GM03348 (cell line): ENCODE measurements at places on chromosomes 11 and 22.

DNA sequence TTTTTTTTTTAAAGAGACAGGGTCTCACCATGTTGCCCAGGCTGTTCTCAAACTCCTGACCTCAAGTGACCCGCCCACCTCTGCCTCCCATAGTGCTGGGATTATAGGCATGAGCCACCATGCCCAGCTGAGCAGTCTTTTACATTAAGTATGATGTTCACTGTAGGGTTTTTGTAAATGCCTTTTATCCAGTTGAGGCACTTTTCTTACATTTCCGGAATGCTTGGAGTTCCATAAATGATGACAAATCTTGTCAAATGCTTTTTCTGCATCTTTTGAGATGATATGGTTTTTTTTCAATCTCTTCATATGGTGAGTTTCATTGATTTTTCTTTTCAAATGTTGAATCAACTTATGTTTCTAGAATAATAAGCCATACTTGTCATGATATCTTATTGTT is 29.4 kb upstream of the CTTN start:
- no peak for DNase-seq

DNA sequence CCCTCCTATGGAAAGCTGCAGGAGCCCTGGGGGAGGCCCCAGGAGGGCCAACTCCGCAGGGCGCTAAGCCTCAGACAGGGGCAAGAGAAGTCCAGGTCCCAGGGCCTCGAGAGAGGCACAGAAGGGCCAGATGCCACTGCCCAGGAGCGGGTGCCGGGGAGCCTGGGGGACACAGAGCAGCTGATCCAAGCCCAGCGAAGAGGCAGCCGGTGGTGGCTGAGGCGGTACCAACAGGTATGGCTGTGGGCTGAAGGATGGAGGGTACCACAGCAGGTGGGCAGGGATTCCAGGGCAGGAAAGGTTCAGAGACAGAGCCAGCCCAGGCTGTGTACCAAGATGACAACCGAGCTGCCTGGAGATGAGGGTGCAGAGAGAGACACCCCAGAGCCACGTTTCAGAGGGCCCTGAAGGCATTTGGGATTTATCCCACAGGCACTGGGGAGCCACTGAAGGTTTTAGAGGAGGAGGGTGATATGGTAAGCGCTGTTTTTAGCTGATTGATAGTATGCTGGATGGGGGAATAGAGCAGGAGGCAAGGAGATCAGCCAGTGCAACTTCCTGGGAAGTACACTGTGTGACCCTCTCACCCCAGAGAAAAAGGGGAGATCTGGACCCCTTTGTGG is 412 bp downstream of the C11orf86 start:
- no peak for DNase-seq

- peak; percentile 76 for DNase-seq
Observed at GRCh38 chr22:41799486-41800347, 762 bp upstream of the CCDC134 start.

DNA sequence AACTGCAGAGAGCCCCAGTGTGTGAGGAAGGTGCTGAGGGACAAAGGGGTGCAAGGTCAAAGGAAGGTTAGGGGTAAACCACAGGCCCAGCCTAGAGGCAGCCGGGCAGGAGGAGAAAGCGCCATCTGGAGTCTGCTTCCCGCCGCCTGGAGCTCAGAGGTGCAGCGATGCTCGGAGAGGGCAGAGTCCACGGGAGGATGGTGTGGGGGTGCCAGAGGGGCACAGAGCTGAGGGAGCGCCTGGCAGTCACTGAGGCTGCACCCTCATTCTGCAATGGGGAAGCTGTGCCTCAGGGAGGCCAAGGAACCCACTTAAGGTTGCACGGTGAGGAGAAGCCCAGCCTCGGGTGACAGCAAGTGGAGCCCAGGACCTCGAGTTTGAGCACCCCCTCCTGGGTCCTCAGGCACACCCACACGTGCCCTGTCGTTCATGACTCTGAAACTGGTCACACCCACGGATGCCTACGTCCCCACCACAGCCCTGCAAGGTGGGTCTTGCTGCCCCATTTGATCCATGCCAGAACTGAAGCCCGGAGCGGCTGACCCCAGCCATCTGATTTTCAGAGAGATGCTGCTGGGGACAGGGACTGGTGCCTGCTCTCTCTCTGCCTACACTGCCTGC is 1.6 kb downstream of the IL2RB start:
- DNase-seq: no peak

DNA sequence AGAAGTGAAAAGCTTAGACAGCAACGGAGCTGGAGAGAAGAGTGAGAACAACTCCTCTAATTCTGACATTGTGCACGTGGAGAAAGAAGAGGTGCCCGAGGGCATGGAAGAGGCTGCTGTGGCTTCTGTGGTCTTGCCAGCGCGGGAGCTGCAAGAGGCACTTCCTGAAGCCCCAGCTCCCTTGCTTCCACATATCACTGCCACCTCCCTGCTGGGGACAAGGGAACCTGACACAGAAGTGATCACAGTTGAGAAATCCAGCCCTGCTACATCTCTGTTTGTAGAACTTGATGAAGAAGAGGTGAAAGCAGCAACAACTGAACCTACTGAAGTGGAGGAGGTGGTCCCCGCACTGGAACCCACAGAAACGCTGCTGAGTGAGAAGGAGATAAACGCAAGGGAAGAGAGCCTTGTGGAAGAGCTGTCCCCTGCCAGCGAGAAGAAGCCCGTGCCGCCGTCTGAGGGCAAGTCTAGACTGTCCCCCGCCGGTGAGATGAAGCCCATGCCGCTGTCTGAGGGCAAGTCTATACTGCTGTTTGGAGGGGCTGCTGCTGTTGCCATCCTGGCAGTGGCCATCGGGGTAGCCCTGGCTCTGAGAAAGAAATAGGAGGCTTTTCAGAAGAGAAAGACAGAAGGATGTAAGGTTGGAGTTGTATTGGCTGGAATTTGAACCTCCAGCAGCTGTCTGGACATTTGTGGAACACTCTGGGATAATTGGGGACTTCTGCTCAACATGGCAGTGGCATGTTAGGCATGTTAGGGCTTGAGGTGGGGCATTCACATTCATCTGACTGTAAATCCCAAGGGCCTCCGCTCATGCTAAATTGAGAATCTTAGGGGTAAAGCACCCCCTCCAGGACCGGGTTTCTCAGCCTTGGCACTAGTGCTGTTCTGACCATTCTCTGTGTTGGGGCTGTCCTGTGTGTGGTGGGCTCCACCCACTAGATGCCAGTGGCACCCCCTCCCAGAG is 47.1 kb downstream of the BID start:
- DNase-seq: no peak

GRCh38 chr22:39529487-39529851 is 3.1 kb downstream of the RPS19BP1 start:
- no peak for DNase-seq

DNA sequence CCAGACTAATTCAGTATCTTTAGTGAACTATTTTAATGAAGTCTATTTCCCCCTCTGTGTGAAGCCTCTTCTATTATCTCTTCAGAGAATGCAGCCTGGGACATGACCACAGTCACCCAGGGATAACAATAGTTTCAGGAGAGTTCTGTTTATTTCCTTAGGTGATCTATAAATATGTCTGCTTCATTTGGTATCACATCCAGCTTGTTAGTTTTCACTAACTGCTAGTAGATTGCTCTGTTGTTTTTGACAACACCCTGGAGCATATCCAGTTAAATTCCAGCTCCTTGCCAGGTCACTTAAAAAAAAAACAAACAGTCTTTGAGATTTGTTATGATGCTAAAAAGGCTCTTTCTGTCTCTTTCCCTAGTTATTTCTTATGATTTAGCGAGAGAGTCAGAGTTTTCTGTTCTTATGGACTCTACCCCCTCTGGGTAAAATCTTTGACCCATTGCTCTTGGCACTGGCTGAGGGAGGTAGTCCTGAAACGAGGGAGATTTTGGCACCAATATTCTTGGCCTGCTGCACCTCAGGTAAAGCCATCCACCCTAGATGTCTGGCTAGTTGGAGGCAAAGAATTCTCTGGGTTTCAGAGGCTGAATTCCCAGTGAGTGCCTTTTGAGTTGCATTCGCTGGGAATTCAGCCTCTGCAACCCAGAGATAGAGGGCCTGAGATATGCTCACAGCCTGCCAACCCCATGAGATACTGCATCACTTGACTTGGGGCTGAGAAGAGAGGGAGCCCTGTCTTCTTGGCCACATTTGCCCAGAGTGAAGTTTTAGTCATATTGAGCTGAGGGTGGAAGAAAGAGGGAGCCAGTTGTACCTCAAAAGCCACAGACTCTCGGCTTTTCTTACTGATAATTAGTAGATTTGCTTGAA is 159.1 kb downstream of the PGR start:
- DNase-seq: no peak

DNA sequence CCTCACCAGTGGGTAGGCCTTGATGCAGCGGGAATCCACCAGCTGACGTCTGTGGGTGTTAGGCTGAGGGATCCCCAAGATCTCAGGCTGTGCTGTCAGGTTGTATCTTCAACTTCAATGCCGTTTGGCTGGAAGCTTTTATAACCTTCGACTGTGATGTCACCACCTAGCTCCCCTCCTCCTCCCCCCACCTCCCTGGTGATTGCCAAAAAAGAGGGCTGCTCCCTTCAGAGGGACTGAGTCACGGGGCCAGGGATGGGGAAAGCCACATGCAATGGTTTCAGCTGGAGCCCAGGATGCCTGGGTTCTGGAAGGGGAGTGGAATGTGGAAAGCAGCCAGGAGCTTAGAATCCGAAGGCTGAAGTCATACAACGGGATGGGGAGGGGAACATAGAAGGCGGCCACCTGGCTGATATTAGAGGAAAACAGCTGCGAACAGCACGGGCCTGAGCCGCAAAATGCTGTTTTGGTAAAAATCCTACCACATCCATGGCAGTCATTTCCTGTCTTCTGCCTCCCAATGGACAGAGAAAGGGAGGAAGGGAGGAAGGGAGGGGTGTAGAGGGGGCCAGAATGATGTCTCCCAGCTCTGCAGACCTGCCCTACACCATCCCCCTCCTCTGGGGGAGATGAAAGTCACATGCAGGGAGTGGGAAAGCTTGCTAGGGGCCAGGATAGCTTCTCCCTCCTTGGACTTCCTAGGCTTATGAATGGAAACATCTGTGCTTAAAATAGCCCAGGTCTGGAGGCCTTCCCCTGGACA is at the start of gene LRRN4CL:
LRRN4CL (minus strand) TSS at position 110 of the 763 bp plus-strand sequence. CDS start 1,022 bp downstream, outside the sequence.
- peak; percentile 96 for DNase-seq

DNA sequence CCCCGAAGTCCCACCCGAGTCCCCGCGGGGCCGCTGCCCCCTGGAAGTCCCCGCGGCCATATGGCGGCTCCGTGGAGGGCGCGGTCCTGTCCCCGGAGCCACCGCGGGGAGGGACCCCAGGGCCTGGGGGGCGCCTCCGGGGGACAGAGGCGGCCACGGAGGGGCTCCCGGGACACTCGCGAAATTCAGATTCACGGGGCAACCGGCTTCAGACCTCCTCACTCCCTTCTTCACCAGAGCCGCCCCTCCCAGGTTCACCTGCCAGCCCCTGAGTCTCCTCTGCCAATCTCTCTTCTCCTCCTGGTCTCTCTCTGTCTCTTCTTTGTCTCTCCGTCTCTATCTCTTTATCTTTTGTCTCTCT is 28.2 kb upstream of the TOLLIP start:
- no peak for DNase-seq

GRCh38 chr11:6646071-6646470 is 9.5 kb downstream of the DCHS1 start:
- DNase-seq: peak; percentile 84

DNA sequence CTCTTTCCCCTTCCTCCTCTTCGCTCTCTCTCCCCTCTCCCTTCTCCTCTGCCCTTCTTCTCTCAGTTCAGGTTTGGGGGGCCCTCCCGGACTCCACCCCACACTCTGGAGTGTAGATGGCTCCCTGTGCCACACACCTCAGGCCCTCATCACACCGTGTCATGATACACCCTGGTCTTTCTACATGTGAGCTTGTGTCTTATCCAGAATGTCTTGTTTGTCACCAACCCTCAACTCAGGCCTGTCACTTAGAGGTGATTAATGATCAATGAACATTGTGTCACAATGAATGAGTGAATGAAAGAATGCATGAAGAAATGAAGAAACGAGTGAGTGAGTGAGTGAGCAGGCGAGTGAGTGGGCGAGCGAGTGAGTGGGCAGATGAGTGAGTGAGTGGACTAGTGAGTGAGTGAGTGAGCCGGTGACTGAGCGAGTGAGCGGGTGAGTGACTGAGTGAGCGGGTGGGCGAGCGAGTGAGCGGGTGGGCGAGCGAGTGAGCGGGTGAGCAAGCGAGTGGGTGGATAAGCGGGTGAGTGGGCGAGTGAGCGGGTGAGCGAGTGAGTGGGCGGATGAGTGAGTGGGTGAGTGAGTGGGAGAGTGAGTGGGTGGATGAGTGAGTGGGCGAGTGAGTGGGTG is 33.8 kb downstream of the CAPN1 start:
- no peak for DNase-seq

GRCh38 chr11:130816546-130817329 is 99.5 kb downstream of the SNX19 start:
- DNase-seq: peak; percentile 40

GRCh38 chr22:24422102-24422665 is 5.2 kb upstream of the ADORA2A start:
- no peak for DNase-seq

DNA sequence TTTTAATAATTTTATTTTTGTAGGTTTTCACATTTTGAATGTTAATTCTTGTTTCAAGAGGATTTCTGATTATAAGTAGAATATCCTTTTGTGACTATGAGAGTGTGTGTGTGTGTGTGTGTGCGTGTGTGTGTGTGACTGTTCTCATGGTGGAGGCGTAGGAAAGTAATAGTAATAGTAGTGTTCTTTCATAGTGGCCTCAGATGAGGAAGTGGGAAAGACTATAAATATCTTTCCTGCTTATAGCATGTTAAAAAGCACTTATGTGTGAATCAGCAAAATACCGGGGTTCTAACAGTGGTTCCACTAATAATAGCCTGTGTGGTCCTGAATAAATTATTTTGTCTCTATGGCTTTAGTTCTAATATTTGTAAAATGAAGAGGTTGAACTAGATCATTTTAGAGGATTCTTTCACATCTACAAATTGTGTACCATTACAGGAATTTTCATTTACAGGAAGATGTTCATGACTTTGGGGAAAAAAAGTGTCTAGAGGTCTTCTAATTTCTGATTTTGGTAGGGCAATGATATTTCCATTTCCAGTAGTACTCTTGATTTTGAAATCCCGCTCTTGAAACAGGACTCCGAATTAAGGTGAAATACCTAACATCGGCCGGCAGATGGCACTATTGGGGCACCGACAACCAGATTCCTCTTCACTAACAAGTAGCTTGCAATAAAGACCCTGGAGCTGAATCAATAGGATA is 29.9 kb upstream of the OR10G7 start:
- DNase-seq: peak; percentile 82

DNA sequence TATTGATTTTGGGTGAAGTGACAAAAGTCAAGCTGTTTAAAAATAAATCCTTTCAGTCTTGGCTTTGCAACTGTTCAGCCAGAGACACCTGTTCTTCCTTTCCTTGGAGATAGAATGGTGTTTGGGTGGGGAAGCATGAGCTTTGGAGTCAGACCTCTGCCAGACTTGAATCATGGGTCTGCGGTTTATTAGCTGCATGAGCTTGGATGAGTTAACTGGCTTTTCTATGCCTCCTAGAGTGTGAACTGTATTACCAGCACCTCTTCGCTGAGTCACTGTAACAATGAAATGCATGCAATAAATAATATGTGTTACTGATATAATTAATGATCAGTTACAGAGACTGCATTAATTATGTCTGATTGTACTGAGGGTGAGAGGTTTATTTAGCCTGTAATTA is 13.5 kb upstream of the MYEOV start:
- peak; percentile 80 for DNase-seq
